Thoracic aorta (tissue), 2 donors: ENCODE measurements at places on chromosomes 11 and 22. TPM values are rescaled to one million over a fixed set of nuclear protein-coding genes. Genes with fewer than 3 reads are reported as not detected.
A peak's percentile ranks its signal among the peaks of the same experiment; 100 is the strongest.

GRCh38 chr11:78929906-78930220, 355.2 kb upstream of the NARS2 start:
- no peak for DNase-seq
- H3K36me3 ChIP-seq = no peaks in the 10 kb centered on the region
- no peak overlapping the region for H3K4me3 ChIP-seq
- H3K27ac ChIP-seq = no peak overlapping the region
- no peaks in the 10 kb centered on the region for H3K27me3 ChIP-seq

DNA sequence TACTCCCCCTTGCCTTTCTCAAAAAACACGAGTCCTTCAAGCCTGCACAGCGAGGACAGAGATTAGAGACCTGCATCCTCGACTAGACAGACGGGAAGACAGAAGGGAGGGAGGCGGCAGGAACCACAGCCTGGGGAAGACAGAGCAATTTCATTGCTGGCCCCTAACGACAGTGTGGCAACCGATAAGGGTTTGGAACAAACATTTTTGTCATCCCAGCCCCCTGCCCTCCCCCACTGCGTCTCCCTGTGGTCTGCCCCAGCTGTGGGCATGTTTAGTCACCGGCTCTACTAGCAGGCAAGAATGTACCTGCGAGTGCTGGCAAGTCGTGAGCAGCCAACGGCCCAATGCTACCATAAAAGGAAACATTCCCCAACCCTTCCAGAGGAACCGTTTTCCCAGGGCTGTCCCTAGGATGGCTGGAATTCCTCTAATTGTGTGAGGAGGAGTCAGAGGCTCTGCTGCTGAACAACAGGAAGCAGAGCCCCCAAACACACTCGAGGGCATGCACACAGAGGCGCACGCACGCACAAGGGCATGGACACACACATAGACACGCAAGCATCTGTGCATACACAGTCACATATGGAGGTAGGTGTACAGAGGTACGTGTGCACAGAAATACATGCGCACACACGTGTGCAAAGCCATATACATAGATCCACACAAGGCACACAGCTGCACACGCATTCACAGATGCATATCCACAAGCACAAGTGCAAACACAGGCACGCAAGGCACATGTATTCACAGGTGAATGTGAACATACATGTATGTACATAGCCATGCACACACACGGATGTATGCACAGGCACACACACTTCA, 58.3 kb downstream of the MYH9 start:
- H3K36me3 ChIP-seq = peaks cover 29% of the 10 kb centered on the region
- peak; percentile 78 for DNase-seq
- H3K4me3 ChIP-seq = peak overlapping the region; percentile 54
- H3K27ac ChIP-seq = peak overlapping the region; percentile 100

DNA sequence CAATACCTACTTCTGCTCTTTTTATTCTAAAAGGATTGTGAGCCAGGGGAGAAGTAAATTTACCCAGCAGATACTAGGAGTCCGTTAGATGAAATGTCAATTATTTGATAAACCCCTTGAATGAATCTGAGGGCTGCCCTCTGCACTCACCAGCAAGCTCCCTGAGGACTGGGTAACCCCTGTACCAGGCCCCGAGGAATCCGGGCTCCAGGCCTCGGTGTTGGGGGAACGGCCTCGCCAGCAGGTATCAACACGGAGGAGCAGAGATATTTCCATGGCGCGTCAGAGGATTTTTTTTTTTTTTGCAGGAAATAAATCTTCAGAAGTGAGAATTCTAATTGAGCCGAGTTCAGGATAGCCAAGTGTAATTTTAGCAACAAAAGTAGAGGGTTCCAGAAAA, 1408.8 kb downstream of the BRD1 start:
- H3K4me3 ChIP-seq = no peak overlapping the region
- H3K4me1 ChIP-seq = no peaks in the 10 kb centered on the region
- no peak overlapping the region for H3K27ac ChIP-seq
- H3K27me3 ChIP-seq = no peaks in the 10 kb centered on the region
- no peaks in the 10 kb centered on the region for H3K36me3 ChIP-seq
- no peak for DNase-seq

- peaks cover 34% of the 10 kb centered on the region for H3K4me1 ChIP-seq
- no peak for DNase-seq
- H3K4me3 ChIP-seq = peak overlapping the region; percentile 80
- no peaks in the 10 kb centered on the region for H3K27me3 ChIP-seq
Observed at GRCh38 chr11:62610814-62611704, 1.5 kb downstream of the EML3 start.

OTOG gene
- not detected for total RNA-seq

- no peak for DNase-seq
- no peaks in the 10 kb centered on the region for H3K36me3 ChIP-seq
- peaks cover 26% of the 10 kb centered on the region for H3K4me1 ChIP-seq
- peak overlapping the region; percentile 80 for H3K4me3 ChIP-seq
- H3K27me3 ChIP-seq = no peaks in the 10 kb centered on the region
Observed at GRCh38 chr11:27698872-27699241, 1.4 kb downstream of the BDNF start.

DNA sequence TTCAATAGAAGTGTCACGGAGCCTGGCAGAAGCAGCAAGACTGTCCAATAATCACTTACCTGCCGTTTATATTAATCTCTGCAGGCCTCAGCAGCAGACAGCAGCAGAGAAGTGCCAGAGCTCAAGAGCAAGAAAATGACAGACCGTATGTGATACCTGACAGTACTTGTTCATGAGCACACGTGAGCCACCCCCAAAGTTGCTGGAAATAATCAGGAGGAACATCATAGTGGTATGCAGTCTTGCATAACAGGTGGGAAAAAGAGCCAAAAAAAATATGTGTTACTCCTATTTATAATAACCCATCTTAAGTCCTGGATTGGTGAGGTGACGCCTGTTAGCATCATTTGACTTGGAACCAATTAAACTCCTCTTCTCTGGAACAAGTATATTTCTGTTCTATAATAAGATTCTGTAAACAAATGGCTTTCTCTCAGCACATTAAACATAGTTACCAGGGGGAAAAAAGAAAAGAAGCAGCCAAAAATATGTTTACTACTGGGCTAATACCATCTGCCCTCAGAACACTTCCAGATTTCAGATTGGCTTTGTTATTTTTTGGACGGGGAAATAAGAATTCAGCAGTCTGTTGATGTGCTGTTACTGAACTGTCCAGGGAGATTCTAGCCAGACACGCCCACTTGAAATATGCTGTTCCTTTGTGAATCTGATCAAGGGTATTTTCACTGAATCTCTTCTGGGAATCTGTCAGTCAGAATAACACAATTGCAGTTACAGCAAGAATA, 7.9 kb upstream of the SLN start:
- no peaks in the 10 kb centered on the region for H3K4me1 ChIP-seq
- no peaks in the 10 kb centered on the region for H3K36me3 ChIP-seq
- no peak overlapping the region for H3K27ac ChIP-seq
- no peaks in the 10 kb centered on the region for H3K27me3 ChIP-seq
- no peak for DNase-seq

DNA sequence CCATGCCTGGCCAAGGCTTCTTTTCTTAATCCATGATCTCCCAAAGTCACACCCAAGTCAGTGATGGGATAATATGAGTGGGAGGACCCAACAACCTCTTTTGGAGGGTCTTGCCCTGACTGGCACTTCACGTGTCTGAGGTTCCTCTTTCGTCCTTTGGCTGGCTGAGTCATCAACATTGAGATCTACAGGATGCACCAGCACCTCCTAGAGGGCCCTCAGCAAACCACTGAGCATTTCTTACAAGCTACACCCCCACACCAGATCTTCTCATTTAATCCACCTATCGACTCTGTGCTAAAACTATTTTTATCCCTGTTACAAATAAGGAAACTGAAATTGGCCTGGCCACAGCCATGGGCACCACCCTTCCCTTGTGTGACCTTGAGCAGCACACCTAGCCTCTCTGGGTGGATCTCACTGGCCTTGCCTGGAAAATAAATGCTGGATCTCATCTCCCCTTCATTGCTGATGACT, 63.4 kb downstream of the FLI1 start:
- H3K36me3 ChIP-seq = no peaks in the 10 kb centered on the region
- no peak overlapping the region for H3K27ac ChIP-seq
- H3K4me1 ChIP-seq = no peaks in the 10 kb centered on the region
- no peaks in the 10 kb centered on the region for H3K27me3 ChIP-seq

OR10D3 gene
- total RNA-seq = not detected

DNA sequence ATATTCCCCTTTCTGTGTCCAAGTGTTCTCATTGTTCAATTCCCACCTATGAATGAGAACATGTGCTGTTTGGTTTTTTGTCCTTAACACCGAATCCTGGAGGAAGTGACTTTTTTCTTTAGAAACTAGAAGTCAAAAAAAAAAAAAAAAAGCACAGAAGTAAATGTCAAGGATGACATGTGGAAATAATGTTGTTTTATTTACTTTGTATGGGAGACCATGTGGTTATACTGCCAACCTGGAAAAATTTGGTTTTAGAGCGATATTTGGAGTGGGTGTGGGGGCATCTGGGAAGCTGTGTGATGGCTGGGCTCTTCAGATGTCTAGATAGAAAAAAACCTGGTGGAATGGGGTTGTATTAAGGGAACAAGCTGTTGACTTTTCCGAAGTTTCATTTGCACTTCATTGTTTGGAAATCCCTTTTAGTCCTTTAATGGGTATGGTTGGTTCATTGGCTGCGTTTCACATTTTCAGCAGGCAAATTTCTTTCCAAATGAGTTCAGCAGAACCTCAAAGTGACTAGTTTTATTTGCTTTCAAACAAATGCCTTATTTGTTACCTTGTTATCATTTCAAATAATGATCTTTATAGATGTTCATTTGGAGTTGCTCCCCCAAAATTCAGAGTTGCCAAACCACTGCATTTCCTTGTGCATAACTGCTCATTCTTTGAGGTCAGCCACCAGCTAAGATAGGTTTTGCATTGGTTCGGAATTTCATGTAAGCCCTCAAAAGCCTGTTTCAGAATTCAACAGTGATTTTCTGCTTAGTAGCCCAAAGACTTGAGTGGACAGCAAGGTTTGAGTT, 508.2 kb downstream of the METTL15 start:
- no peaks in the 10 kb centered on the region for H3K4me1 ChIP-seq
- no peaks in the 10 kb centered on the region for H3K27me3 ChIP-seq
- H3K4me3 ChIP-seq = no peak overlapping the region
- no peaks in the 10 kb centered on the region for H3K36me3 ChIP-seq
- H3K27ac ChIP-seq = no peak overlapping the region
- no peak for DNase-seq

GRCh38 chr11:107702723-107703122, 9.1 kb downstream of the SLN start:
- H3K27me3 ChIP-seq = no peaks in the 10 kb centered on the region
- H3K4me1 ChIP-seq = no peaks in the 10 kb centered on the region
- H3K36me3 ChIP-seq = no peaks in the 10 kb centered on the region
- H3K4me3 ChIP-seq = no peak overlapping the region
- no peak for DNase-seq

DNA sequence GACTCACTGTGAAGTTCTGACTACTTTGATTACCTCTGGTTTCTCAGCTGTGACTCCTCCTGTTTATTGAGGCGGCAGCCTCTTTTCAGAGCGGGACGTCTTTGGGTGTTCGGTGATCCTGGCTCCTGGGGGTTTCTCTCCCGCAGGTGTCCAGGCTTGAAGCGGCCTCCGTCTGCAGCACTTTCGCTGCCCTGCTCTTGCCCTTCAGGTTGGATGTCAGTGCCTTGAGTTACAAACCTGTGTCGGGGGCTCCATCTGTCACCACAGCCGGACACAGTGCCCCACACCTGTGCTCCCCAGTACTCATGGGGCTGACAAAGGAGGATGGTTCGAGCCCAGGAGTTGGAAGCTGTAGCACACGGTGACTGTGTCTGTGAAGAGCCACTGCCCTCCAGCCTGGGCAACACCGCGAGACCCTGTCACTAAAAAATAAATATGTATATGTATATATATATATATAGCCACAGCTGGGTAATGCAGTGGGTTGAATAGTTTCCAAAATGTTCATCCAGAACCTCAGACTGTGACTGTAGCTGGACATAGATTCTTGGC, 104.1 kb downstream of the BRD1 start:
- no peak overlapping the region for H3K27ac ChIP-seq
- no peaks in the 10 kb centered on the region for H3K4me1 ChIP-seq
- DNase-seq = no peak
- no peaks in the 10 kb centered on the region for H3K36me3 ChIP-seq

GRCh38 chr11:134347441-134347840, 15.7 kb downstream of the GLB1L2 start:
- no peaks in the 10 kb centered on the region for H3K36me3 ChIP-seq
- no peaks in the 10 kb centered on the region for H3K4me1 ChIP-seq
- no peaks in the 10 kb centered on the region for H3K27me3 ChIP-seq
- H3K27ac ChIP-seq = no peak overlapping the region
- no peak overlapping the region for H3K4me3 ChIP-seq

DNA sequence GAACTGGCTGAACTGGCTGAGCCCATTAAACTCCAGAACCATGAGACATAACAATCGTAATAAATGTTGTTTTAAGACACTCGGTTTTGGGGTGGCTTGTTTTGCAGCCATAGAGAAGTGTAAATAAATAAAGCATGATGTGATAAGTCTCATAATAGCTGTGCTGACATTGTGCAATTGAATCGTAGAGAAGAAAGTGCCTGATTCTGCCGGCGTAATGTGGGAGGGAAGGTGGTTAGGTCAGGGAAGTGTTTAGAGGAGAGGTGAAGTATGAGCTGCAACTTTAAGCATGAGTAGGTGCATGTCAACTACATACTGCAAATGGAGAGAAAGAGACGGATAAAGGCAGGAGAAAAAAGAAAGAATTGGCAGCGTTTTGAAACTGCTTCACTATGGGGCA, 217.1 kb downstream of the BLID start:
- no peak overlapping the region for H3K4me3 ChIP-seq
- no peaks in the 10 kb centered on the region for H3K27me3 ChIP-seq
- no peaks in the 10 kb centered on the region for H3K36me3 ChIP-seq
- H3K4me1 ChIP-seq = no peaks in the 10 kb centered on the region

- peaks cover 5% of the 10 kb centered on the region for H3K27me3 ChIP-seq
- no peaks in the 10 kb centered on the region for H3K36me3 ChIP-seq
- peak overlapping the region; percentile 74 for H3K27ac ChIP-seq
- peaks cover 46% of the 10 kb centered on the region for H3K4me1 ChIP-seq
- H3K4me3 ChIP-seq = peak overlapping the region; percentile 95
Observed at GRCh38 chr11:128692753-128693415, 988 bp upstream of the FLI1 start.

GRCh38 chr11:78415338-78415737, 2.3 kb downstream of the GAB2 start:
- DNase-seq = no peak
- peaks cover 47% of the 10 kb centered on the region for H3K4me1 ChIP-seq
- H3K27me3 ChIP-seq = no peaks in the 10 kb centered on the region

GRCh38 chr11:132744771-132745170, 787.5 kb downstream of the OPCML start:
- no peaks in the 10 kb centered on the region for H3K4me1 ChIP-seq
- H3K36me3 ChIP-seq = no peaks in the 10 kb centered on the region
- DNase-seq = no peak

CADM1 gene
- 6.1 TPM for total RNA-seq

- H3K27ac ChIP-seq = no peak overlapping the region
- no peak overlapping the region for H3K4me3 ChIP-seq
- H3K27me3 ChIP-seq = no peaks in the 10 kb centered on the region
Observed at GRCh38 chr11:74770456-74770855, 21.8 kb downstream of the RNF169 start.

- no peak for DNase-seq
- no peak overlapping the region for H3K27ac ChIP-seq
- no peaks in the 10 kb centered on the region for H3K27me3 ChIP-seq
- no peak overlapping the region for H3K4me3 ChIP-seq
Observed at GRCh38 chr11:101277036-101277435, 147.4 kb upstream of the PGR start.

OR52E8 gene
- not detected for total RNA-seq

CASP5 gene
- total RNA-seq = not detected
